ENCODE measurements at places on chromosomes 3 and 15.
A peak's percentile ranks its signal among the peaks of the same experiment; 100 is the strongest.

GRCh38 chr3:122754929-122755328 lies 38.7 kb downstream of the HSPBAP1 start:
- DNase-seq, result peak; percentile 5

DNA sequence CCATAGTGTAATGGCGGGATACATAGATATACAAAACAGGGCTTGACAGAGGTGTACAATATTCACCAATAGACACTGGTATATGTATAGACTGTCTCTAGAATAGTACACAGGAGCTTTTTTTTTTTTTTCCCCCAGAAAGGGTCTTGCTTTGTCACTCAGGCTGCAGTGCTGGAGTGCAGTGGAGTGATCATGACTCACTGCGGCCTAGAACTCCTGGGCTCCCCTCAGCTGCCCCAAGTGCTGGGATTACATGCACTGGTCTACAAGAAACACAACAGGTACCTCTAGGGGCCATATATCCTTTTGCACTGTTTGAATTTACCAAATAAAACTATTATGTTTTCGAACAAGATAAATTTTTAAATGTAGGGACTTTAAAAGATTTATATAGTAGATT lies 12.3 kb downstream of the RHOA start:
- no peak for DNase-seq

- DNase-seq, result no peak
These were observed 9.2 kb downstream of the FAM162A start for GRCh38 chr3:122392868-122393844.

GRCh38 chr3:74080056-74080461 lies 455.3 kb upstream of the PDZRN3 start:
- DNase-seq, result no peak

DNA sequence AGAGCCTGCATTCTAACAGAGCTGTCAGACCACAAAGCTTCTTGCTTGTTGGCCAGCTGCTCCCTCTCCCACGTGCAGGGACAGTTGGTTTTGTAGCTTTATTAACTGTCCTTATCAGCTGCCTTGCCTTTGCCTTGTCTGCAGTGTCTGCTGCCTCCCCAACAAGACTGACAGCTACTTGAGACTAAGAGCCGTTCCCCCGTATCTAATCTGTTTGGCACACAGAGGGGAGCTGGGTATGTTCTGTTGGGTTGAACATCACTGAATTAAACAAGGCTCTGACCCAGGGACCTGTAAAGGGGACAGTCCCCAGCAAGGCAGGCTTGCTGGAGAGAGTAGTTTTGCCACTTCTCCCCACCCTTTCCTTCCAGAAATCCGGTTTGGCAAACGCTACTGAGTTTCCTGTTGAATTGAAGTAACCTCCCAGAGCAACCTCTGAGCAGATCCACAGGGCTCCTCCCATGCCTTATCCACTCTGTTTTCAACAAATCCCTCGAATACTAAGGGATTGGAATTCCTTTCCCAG lies 116.1 kb downstream of the ANP32A start:
- no peak for DNase-seq

GRCh38 chr3:30648670-30649357 lies 42.4 kb downstream of the TGFBR2 start:
- DNase-seq, result no peak

DNA sequence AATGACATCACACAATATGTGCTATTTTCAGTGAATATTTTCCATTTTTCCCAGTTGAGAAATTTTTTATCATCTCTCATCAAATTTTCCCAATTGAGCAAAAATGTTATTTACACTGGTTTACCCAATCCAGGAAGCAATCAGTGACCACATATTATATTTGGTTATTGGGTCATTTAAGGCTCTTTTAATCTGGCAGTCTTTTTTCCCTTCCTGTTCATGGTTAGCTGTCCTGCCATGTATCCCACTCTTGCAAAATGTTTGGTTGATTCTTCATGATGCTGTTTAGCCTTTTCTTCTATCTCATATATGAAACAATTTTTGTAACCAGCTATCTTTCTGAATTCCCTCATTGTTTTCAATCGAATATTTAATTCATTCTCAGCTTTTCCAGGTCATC lies 626.0 kb downstream of the RBMS3 start:
- no peak for DNase-seq

DNA sequence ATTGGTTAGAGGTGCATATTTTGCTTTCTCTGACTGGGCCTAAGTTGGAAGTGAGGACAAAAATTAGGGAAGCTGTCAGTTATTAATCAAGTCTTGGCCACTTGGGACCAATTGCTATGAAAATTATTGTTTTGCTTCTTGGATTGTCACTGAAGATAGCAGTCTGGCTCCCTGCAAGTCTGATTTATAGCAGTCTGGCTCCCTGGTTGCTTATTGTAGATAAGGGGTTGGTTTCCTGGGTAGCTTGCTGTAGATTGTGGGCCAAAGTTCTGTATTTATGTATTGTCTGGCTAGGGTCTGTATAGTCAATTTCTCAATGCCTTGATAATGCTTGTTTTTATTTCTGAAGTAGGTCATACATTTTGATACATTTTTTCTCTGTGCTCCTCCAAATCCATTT lies 13.3 kb upstream of the DRD3 start:
- DNase-seq, result no peak
